Thymus (tissue), 14 donors: ENCODE measurements at places on chromosomes 13 and 19.

GRCh38 chr13:79245937-79246577 lies 160.0 kb downstream of the RBM26 start:
- H3K4me3 ChIP-seq: no peak overlapping the region
- DNase-seq: no peak
- H3K27me3 ChIP-seq: no peaks in the 10 kb centered on the region
- no peaks in the 10 kb centered on the region for H3K4me1 ChIP-seq
- no peak overlapping the region for H3K27ac ChIP-seq

- no peak overlapping the region for H3K4me3 ChIP-seq
- DNase-seq: no peak
- H3K27me3 ChIP-seq: no peaks in the 10 kb centered on the region
Observed at GRCh38 chr13:53189162-53189561, 160.5 kb downstream of the OLFM4 start.

DNA sequence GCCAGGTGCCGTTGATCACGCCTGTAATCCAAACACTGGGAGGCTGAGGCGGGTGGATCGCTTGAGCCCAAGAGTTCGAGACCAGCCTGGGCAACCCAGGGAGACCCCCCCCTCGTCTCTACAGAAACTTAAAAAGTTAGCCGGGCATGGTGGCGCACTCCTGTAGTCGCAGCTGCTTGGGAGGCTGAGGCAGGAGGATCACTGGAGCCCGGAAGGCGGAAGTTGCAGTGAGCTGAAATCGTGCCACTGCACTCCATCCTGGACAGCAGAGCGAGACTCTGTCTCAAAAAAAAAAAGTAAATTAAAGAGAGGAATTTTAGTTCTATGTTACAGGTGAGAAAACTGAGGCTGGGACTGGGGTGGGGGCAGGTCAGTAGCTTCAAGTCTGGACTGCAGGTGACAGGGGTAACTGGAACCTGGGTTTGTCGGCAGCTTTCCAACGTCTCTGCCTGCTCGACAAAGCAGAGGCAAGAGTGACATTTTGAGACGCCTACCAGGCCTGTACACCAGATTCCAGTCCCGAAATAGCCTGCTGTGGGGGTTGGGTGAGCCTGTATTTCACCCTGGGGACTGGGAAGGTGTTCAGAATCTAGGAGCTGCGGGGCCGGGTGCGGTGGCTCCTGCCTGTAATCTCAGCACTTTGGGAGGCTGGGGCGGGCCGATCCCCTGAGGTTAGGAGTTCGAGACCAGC lies 1.2 kb downstream of the SELENOW start:
- no peak overlapping the region for H3K27ac ChIP-seq
- H3K4me1 ChIP-seq: peaks cover 11% of the 10 kb centered on the region
- no peaks in the 10 kb centered on the region for H3K27me3 ChIP-seq

DNA sequence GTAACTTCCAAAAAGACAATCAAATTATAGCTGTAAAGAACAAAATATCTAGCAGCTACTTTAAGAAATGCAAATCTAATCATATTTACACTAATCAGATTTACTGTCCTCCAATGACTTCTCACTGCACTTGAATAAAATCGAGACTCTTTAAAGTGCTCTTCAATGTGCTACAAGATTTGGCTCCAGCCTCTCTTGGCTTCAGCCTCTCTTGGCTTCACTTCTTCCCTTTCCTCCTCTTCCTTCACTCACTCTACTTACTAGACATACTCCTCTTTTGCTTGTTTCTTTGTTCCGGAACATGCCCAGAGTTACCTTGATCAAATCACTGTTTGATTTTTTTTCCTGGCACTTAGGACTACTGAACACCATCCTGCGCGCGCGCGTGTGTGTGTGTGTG lies 495.4 kb downstream of the LMO7 start:
- H3K4me1 ChIP-seq: no peaks in the 10 kb centered on the region
- H3K27ac ChIP-seq: no peak overlapping the region
- DNase-seq: no peak
- no peak overlapping the region for H3K4me3 ChIP-seq

- H3K4me1 ChIP-seq: no peaks in the 10 kb centered on the region
- no peak overlapping the region for H3K27ac ChIP-seq
- peaks cover 72% of the 10 kb centered on the region for H3K27me3 ChIP-seq
- H3K4me3 ChIP-seq: no peak overlapping the region
Observed at GRCh38 chr19:13011653-13012389, 16.5 kb downstream of the NFIX start.

- no peaks in the 10 kb centered on the region for H3K27me3 ChIP-seq
- no peak for DNase-seq
- no peak overlapping the region for H3K4me3 ChIP-seq
- no peak overlapping the region for H3K27ac ChIP-seq
- no peaks in the 10 kb centered on the region for H3K4me1 ChIP-seq
- H3K36me3 ChIP-seq: no peaks in the 10 kb centered on the region
Observed at GRCh38 chr13:101893021-101893420, 440.5 kb downstream of the ITGBL1 start.

- no peak for DNase-seq
- H3K36me3 ChIP-seq: no peaks in the 10 kb centered on the region
Observed at GRCh38 chr19:3471954-3472655, 8.2 kb downstream of the SMIM24 start.

DNA sequence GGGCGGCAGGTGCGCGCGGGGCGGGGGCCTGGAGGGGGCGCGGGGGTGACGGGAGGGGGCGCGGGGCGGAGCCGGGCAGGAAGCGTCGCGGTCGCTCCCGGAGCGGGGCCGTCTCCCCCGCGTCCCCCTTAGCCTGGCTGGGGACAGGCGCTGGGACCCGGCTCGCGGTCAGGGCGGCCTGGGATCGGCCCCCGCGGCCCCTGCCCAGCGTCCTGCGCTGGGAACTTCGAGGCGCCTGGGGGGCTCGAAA lies 74.7 kb upstream of the MCF2L start:
- H3K36me3 ChIP-seq: no peaks in the 10 kb centered on the region
- H3K4me3 ChIP-seq: peak overlapping the region; percentile 38
- peaks cover 27% of the 10 kb centered on the region for H3K4me1 ChIP-seq
- DNase-seq: no peak

DNA sequence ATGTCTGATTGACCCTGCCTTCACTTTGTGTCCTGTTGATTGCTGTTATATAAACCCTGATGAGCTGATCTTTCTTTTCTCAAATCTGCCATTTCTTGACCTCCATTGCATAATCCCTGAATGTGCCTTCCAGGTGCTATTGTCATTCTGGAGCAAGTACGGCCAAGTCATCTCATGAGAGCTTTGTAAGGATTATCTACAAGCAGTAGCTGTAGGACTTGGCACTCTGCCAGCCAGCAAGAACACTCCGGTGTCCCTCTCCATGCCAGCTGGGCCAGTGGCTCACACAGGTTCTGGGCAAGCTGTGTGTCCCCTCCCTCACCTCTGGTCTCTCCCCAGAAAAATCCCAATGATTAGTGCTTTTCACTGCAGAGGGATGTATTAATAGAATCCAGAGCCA lies 348.1 kb downstream of the FOXO1 start:
- H3K27me3 ChIP-seq: no peaks in the 10 kb centered on the region
- no peak overlapping the region for H3K4me3 ChIP-seq
- H3K27ac ChIP-seq: no peak overlapping the region
- H3K36me3 ChIP-seq: no peaks in the 10 kb centered on the region
- H3K4me1 ChIP-seq: no peaks in the 10 kb centered on the region

GRCh38 chr19:55677572-55678028 lies 2.6 kb downstream of the EPN1 start:
- no peak overlapping the region for H3K4me3 ChIP-seq
- peak overlapping the region; percentile 26 for H3K27ac ChIP-seq
- peaks cover 50% of the 10 kb centered on the region for H3K36me3 ChIP-seq

DNA sequence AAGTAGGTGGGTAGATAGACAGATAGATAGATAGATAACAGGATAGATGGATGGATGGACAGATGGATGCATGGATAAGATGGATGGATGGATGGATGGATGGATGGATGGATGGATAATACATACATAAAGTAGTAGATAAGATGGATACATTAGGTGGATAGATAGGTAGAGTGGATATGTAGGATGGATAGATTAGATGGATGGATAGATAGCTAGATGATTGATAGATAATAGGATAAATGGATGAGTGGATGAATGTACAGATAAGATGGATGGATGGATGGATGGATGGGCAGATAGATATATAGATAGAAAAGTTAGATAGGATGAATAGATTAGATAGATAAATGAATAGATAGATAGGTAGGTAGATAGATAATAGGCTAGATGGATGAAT lies 2.1 kb downstream of the CYP4F3 start:
- no peaks in the 10 kb centered on the region for H3K27me3 ChIP-seq
- no peaks in the 10 kb centered on the region for H3K4me1 ChIP-seq
- H3K36me3 ChIP-seq: no peaks in the 10 kb centered on the region
- H3K27ac ChIP-seq: no peak overlapping the region

- peaks cover 21% of the 10 kb centered on the region for H3K4me1 ChIP-seq
- H3K27me3 ChIP-seq: no peaks in the 10 kb centered on the region
- peaks cover 30% of the 10 kb centered on the region for H3K36me3 ChIP-seq
- H3K27ac ChIP-seq: peak overlapping the region; percentile 96
Observed at GRCh38 chr19:14150041-14150769, 13.8 kb upstream of the ASF1B start.

DNA sequence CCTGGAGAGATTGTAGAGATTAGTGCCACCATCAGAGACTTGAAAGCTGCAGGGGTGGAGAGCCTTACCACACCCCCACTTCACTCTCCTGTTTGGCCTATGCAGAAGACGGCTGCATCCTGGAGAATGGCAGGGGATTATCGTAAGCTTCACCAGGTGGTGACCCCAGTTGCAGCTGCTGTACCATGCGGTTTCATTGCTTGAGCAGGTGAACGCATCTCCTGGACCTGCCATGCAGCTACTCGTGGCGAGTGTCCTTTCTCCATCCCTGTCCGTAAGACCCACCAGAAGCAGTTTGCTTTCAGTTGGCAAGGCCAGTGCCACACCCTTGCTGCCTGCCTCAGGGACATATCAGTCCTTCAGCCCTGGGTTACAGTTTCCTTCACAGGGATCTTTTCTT lies 21.2 kb downstream of the PPP5C start:
- peaks cover 46% of the 10 kb centered on the region for H3K36me3 ChIP-seq
- no peak for DNase-seq

DNA sequence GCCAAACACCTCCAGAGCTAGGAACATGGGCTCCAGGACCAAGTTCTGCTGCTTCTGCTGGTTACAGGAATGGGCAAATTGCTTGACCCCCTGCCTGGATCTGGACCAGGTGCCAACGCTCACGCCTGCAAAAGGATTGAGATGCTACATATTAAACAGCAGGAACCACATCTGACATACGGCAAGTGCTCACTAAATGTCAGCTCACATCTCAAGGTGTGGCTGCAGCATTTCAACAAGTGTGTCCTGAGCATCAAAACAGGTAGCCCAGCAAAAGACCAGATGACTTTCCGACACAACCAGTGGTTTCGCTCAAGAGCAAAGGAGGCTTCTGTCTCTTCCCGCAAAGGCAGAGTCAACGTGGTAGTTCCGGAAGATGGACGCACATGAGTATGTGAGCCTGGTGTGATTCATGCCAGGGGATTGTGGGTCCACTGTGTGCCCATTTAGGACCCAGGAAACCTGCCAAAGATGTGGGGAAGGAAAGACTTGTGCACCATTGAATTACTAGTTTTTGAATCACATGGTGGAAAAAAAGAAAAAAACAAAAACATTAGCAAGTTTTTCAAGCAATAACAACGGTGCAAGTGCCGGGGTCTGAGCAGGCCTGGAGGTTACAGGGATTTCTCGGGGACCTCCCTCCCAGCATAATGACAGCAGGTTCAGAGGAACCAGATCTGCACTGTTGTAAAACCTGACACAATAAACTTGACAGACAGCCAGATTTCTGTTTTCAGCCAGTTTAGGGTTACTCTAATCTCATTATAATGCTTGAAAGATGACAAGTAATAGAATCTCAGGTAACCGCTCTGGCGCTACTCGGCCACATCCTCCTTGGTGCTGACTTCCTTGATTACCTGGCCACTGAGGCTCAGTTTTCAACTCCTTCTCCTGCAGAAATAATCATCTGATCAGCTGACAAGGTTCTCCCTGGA lies 77.9 kb downstream of the SOX1 start:
- no peak for DNase-seq
- H3K4me1 ChIP-seq: no peaks in the 10 kb centered on the region
- H3K27ac ChIP-seq: no peak overlapping the region
- H3K36me3 ChIP-seq: no peaks in the 10 kb centered on the region

DNA sequence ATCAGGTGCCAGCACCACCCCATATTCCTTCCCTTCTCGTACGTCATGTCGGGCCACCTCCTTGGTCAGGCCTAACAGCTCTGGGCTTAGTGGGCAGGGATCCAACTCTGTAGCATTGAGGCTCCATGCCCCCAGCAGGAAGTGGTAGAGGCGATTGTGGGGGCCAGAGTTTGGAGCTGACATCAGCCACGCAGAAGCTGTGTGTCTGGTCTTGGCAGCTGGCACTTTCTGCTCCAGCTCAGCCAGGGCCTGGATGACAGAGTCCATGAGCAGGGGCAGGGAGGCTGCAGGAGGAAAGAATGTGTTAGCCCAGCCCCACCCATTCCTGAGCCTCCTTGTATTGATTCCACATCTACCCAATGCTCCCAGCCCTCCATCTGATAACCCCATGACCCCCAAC lies 3.0 kb downstream of the PGLYRP2 start:
- H3K4me3 ChIP-seq: no peak overlapping the region
- H3K4me1 ChIP-seq: peaks cover 17% of the 10 kb centered on the region
- no peak overlapping the region for H3K27ac ChIP-seq
- H3K27me3 ChIP-seq: peaks cover 3% of the 10 kb centered on the region
- no peaks in the 10 kb centered on the region for H3K36me3 ChIP-seq

DNA sequence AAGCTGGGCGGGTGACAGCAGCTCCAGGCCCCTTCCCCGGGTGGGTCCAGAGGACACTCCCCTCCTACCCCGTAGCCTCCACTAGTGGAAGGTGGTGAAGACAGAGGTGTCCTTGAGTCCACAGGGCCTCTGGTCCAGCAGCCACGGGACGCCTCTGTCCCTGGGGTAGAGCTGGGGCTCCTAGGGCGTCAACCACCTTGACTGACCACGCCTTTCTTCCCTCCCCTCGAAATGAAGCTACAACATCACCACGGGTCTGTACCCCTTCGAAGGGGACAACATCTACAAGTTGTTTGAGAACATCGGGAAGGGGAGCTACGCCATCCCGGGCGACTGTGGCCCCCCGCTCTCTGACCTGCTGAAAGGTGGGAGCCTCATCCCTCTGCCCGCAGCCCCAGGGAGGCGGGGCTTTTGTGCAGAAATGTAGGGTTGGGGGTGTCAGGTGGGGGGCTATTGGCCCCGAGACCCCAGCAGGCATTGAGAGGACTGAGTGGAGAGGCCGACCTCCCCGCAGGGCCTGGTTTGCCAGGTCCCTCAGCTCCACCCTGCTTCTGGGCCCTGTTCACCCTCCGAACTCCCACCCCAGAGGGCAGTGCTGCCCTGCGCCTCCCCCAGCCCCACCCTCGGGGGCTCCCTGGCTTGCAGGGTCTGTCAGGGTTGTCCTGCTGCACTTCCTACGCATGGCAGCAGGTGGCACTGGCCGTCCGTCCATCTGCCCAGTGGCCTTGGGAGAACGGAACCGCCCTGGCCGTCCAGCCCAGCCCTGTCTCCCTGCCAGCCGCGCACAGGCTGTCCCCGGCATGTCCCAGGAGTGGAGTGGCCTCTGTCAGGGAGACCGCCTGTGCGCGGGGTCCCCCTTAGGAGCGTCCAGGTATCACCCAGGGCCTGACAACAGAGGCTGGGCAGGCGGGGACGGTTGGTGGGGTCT lies 15.7 kb downstream of the STK11 start:
- no peaks in the 10 kb centered on the region for H3K4me1 ChIP-seq
- H3K36me3 ChIP-seq: peaks cover 65% of the 10 kb centered on the region
- no peak overlapping the region for H3K4me3 ChIP-seq
- H3K27me3 ChIP-seq: no peaks in the 10 kb centered on the region
- no peak overlapping the region for H3K27ac ChIP-seq
- no peak for DNase-seq
